ENCODE measurements at places on chromosomes 1 and 21.

DNA sequence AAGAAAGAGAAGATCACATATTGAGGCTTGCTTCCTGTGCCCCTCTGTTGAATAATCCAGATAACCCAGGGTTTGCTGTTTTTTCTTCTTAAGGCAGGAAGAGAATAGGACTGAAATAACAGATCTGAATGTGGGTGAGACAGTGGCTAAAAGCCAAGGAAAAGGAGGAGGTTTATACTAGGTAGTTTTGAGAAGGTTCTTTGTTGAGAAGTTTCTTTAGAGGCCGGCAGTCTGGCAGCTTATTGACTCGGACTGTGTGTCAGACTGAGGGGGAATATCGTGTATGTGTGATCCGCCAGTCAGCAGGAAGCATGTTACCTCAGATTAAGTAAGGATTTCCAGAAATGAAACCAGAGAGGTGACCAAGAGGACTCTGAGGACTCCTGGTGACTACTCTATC, 119.8 kb downstream of the PLA2G4A start:
- DNase-seq, result no peak

DNA sequence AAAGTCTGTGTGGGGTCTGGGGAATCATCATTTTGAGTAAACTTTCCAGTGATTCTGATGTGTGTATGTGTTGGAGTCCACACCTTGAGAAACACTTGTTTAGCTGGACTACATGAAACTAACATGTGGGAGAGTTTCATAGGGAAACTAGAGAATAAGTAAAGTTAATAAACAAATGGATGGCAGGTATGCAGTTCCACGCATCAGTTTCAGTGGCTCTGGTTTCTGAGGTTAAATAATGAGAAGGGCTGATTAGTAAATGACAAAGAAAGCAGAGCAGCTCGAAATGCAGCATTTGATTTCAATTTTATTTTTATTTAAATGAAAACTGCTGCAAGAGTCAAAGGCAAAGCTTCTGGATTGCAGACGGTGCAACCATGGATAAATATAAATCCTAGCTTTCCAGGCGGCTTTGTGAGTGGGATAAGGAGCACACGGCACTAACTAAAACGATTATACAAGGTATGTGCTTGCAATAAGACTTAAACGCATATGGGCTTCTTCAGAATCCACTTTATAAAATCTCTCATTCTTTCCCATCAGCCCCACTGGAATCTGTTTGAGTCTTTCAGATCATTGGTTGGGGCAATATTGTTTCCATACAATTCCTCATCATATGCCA, 310.7 kb downstream of the PLPP3 start:
- DNase-seq, result no peak

- DNase-seq, result no peak
Measured at GRCh38 chr1:56817716-56818463, 1.3 kb downstream of the FYB2 start.

DNA sequence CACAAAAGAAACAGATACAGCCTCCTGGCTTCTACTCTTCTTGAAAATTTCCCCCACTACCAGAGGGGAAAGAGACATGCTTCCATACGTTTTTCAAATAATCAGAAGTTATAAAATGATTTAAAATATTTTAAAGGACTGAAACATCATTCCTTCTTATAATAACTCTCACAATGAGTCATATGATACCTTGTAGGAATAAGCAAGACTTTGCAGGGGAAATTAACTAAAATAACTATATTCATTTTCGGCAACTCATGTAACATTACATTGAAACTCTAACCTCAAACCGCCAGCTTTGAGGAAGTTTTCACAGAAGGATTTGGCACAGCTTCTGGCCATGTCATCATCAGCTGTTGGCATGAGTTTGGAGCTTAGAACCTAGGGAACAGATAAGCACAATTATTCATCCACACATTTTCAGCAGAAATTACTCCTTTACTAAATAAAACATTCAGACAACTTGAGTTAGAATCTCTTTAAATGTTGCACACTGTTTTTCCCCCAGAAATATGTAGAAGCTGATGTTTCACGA, 85.9 kb downstream of the USP24 start:
- DNase-seq, result no peak

- DNase-seq, result peak; percentile 67
Measured at GRCh38 chr1:1175221-1176062, 1.8 kb downstream of the TTLL10 start.

GRCh38 chr1:157880621-157881020, 39.0 kb upstream of the CD5L start:
- DNase-seq, result no peak

- DNase-seq, result no peak
Measured at GRCh38 chr1:58094221-58094620, 452.3 kb downstream of the OMA1 start.

DNA sequence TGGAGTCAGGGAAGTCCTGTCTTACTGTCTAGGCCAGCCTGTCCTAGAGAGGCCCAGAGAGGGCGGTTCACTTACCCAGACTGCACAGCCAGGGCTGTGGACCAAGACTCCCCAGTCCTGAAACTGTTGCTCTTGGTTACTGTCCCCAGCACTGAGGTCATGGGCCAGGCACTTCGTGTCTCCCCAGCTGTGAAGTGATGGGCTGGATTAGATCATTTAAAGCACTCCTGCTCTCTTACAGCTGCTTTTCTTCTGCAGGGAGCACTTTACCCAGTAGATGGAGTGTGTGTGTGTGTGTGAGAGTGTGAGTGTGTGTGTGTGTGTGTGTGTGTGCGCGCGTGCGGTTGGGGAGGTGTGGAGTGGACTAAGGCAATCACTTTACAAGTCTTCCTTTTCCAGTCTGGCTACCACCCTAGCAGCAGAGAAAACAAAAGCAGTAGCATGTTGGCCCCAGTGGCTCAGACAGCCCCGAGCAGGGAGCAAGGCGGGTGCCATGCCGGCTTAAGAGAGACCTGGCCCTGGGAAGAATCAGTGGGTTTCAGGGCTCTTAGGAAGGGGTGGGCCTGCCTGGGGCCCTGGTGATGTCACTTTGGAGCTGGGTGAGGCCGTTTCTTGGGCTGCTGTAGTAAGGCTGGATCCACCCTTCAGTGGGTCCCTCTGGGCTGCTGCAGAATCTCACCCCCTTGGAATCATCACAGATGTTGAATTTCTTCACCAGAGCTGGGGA, 2.4 kb downstream of the SPSB1 start:
- DNase-seq, result no peak

GRCh38 chr1:205783904-205784303, 8.6 kb upstream of the RAB29 start:
- no peak for DNase-seq

DNA sequence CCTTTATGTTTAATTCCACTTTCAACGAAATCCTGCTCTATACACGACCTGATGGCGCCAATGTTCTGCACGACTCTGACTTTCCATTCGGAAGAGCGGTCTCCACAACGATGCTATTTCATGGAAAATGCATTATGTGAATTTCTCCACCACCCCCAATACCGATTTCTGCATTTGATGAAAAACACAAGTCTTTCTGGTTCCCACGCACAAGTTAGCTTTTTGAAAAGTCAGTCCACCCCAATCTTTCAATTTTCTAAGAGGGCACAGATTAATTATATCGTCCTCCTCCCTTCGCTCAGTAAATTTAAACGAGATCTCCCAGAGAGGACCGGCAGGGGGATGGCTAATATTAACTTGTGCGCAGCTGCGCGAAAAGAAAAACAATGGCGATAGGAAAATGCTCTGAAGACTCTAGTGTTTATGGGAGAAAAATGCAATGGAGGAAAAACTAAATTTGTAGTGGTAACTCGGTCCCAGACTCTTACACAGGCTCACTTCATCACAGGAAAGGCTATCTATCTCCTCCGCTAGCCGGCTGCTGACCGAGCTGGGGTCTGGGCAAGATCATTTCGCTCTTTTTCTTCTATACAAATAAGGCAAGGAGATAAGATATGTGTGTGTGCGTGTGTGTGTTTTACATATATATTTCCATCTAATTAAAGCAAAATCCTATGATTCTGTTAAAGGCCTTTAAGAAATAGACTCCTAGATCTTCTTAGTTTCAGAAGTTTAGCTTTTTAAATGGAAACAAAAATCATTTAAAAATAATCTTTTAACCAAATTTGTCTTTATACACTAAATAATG, 1.2 kb upstream of the LHX8 start:
- DNase-seq, result no peak

DNA sequence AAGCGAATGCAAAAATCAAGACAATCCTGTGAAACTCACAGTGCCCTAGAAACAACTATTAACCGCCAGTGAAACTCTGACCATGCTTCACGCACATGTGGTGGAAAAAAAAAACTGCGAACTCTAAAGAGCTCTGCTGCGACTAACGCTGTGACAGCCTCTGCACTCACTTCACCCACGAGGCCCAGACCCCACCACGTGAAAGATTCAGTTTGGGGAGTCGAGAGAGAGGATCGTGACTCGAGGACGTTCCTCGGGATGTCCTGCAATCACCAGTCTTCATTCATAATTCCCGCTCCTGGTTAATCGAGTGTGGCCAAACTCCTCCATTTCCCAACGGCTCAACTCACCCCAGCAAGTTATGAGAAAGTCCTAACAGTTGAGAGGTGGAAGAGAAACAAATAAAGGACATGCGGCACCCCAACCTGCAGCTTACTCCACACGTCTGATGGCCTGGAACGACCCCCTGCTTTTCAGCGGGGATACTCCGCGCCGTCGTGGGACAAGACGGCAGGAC, 1.1 kb downstream of the SERBP1 start:
- DNase-seq, result peak; percentile 19

DNA sequence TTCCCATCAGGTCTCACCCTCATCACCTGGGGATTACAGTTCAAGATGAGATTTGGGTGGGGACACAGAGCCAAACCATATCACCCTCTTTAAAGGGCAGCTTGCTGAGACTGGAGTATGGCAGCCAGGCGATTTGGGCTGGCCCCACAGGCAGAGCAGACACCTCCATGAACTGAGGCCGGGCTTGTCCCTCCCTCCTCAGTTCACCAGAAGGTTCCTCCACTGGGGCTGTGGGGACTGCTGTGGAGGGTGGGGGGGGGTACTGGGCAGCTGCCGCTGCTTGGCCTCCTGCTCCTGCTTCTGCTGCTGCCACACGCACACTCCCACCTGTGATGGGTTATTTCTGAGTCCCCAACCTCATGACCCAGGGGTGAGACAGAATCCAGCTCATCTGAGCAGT, 53.9 kb upstream of the PDE9A start:
- no peak for DNase-seq

DNA sequence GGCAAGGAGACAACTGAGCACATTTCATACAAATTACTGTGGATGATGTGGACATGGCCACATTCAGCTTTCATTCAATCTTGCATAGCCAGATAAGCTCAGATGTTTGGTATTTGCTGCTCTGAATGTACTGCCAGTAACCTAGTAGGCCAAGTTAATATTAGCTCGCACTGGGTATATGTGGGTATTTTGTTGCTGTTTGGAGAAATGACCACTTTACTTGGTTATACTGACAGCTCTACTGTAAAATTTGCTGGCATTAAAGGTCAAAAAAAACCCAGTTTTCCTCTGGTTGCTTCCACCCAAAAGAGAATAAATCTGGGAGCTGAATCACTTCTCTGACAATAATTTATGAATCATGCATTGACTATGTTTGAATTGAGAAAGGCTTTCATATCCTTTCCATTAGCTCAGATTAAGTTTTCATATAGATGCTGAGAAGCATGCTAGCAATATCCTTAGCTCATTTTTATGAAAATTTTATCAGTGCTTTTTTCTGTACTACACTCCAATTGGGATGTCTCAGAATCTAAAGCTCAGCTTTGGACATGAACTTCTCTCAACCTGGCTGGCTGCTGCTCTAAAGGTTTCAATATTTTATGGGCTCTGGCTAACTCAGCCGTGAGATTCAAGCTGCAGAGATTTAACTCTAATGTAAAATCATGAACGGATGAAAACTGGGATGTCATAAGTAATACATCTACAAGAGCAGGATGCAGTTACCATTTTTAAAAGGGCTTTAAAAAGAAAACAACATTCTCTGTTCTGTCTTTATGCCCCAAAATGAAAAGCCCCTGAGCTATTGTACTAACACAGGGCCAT, 330.0 kb downstream of the BARHL2 start:
- DNase-seq, result no peak

DNA sequence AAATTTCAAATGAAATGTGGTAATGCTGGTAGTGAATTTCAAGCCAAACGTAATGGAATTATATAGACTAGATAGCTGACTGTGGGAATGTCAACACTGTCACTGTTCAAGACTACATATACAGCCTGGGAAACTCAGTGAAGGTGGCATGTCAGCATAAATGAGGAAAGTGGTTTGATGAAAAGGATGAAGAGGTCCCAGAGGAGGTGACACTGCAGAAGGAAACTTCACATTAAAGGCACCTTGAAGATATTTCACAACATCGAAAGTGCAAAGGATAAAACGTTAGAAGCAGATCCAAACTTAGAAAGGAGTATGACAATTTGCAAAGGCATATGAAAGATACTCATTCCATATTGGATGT, 25.7 kb downstream of the MAPKAPK2 start:
- DNase-seq, result no peak

- peak; percentile 82 for DNase-seq
Measured at GRCh38 chr1:55277377-55278130, 62.4 kb upstream of the USP24 start.

DNA sequence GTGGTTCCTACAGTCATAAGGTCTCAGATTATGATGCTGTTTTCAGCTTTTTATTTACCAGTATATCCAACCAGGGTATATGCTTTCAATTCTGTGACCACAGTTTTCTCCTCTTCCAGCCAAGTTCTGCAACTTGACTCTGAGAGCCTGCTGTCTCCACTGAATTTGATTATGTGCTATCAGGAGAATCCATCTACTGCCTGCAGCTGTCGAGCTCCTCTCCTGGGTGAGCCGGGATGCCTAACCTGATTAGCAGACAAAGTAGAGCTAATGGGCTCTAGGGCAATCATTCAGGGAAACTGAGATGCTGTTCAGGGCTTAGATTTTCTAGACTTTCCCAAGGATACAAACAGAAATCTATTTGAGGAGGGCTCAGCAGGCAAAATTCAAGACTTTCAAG, 271.5 kb upstream of the BEND5 start:
- DNase-seq, result peak; percentile 95

DNA sequence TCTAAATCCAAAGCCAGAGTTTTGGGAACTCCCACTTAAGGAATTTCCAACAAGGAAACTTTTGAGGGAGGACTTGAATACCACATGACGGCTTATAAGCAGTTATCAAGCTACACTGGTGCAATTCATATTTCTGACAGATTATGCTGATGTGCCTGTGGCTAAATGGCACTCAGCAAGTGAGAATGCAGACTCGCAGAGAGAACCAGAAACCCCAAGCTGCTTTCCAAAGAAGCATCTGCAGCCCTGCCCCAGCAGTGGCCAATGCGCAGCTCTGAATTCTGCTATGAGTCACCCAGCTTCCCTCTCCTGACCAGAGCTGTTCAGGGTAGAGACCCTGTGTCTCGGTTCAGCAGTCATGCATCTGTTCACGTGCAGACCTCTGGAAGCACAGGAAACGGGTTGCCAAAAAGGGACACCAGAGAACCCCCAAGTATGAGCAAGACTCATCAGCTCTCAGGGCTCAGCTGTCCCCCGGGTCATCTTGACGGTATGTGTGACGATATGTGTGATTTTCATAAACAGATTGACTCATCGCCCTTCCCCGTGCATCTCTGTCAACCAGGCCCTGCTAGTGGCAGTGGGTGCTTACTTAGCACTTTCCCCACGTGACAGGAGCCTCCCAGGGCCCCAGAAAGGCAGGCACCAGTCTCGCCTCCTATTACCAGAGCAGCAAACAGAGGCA, 76.3 kb downstream of the ITPKB start:
- DNase-seq, result peak; percentile 45
